GM12865 (cell line): ENCODE measurements at places on chromosomes 7 and 10.

- no peak for DNase-seq
Measured at GRCh38 chr7:142868188-142868985, 13.5 kb downstream of the EPHB6 start.

DNA sequence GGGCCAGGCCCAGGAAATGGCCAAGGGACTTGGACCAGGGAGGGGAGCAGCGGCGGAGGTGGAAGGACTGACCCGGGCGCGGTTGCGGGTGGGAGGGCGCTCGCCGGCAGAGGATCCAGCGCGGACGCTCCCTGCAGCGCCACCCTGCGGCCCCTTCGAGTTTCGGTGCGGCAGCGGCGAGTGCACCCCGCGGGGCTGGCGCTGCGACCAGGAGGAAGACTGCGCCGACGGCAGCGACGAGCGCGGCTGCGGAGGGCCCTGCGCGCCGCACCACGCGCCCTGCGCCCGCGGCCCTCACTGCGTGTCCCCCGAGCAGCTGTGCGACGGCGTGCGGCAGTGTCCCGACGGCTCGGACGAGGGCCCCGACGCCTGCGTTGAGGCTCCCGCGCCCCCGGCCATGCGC is 16.8 kb upstream of the ZNF467 start:
- no peak for DNase-seq

DNA sequence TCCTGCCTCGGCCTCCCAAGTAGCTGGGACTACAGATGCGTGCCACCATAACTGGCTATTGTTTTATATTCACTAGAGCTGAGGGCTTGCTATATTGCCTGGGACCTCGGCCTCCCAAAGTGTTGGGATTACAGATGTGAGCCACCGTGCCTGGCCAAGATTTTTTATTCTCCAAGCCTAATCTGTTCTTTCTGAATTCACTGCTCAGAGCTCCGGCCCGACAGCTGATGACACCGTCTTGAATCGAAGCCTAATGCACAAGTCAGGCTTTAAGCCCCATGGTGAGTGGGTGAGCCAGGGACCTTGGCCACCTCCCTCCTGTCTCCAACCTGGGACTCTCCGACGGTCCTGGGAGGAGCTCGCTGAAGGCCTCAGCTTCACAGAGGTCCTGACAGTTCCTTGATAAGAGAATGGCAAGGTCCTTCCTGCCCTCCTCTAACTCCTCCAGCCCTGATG is 338.9 kb downstream of the WDR37 start:
- no peak for DNase-seq

DNA sequence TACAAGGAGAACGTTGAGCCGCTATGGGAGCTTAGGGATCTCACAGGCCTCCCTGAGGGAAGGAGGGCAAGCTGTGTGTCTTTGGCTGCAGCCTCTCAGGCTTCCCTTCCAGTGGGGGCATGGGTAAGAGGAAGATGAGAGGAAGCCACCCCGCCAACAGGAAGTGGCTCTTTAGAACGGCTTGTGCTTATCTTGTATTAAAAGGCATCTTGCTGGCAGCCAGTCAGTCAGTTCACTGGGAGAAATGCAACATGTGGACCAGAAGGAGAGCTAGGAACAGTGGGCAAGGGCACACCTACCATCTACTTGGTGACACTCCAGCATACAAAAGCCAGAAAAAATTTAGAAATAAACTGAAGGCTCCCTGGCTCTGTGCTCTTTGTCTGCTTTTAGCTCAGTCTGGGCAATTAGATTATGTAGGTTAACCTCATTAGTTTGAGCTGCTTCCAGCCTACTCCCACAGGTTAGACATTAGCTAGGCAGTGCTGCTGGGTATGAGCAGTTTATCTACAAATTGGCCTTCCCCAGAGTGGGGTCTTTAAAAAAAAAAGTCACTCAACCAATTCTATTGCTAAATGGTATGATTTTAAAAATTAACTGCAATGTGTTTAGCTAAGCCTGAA is 595.9 kb downstream of the KCNMA1 start:
- DNase-seq, result peak; percentile 1

DNA sequence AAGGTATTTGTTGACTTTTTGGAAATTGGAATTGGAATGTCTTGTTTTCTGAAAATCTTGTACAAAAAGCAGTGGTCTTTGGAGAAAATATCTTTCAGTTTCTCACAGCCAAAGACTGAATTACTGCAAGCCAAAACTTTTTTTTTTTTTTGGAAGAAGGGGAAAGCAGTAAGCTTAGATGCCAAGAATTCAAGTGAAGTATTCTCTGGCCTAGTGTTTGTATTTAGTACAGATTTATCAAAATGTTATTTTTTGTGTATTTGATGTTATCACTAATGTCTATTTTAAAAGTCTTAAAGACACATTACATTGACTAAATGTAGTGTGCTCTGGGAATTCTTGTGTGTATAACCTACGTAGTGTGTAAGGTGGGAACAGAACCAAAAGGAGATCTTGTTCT is 6.2 kb downstream of the TET1 start:
- DNase-seq, result no peak

GRCh38 chr7:47088329-47089067 is 493.4 kb downstream of the TNS3 start:
- DNase-seq, result peak; percentile 61

GRCh38 chr10:1788401-1788800 is 51.1 kb upstream of the ADARB2 start:
- no peak for DNase-seq

DNA sequence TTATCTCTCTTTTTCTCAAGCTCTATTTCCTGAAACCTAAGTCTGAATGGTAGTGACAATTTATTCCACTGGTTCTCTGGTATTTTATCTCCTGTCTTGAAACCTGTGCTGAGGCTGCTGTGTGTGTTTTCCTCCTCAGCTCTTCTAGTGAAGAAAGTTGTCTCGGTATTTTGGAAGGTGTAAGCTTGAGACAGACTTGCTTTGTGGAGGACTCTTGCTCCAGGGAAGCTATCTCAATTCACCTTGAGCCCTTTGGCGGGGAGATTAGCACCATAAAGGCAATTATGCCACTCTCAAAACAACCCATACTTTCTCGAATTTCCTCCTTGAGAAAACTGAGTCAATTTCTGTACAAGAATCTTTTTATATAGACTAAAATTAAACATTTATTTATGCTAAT is 141.6 kb downstream of the THSD7A start:
- DNase-seq, result no peak

DNA sequence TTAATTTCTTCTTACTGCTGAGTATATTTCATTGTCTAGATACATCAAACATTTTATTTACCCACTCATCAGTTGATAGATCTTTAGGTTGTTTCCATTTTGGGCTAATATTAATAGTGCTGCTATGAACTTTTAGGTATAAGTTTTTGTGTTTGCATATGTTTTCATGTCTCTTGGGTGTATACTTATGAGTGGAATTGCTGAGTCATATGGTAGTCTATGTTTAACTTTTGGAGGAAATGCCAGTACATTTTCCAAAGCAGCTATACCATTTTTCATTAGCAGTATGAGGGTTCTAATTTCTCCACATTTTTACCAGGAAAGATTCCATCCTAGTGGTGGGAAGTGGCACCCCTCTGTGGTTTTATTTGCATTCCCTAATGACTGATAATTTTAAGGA is 101.1 kb downstream of the ANKRD30A start:
- DNase-seq, result no peak

DNA sequence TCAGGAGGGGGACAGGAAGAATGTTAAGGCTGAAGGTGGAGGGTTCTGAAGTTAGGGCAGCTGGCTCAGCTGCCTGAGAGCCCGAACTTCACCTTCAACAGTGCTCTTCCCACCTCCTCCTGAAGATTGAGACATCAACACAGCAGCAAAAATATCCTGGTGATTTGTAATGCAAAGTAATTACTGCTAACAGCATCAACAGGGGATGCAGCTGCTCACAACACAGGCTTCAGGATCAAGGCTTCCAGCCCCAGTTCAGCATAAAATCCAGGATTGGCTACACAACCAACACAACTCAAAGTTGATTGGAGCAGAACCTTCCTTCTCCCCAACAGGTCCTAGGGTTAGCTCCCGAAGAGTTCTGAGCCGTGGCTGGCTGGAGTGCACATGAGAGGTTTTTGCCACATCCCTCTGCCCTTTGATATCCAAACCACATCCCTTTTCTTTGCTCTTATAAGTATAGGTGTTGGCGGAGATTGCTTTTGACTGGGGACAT is 242.4 kb downstream of the KIAA1217 start:
- no peak for DNase-seq

GRCh38 chr7:111029574-111030251 is 61.2 kb upstream of the LRRN3 start:
- DNase-seq, result peak; percentile 61

GRCh38 chr7:108423089-108423989 is 32.9 kb downstream of the NRCAM start:
- no peak for DNase-seq

GRCh38 chr7:20735346-20736065 is 51.2 kb downstream of the SP8 start:
- DNase-seq, result no peak

- no peak for DNase-seq
Measured at GRCh38 chr7:91468256-91468655, 204.0 kb downstream of the FZD1 start.

GRCh38 chr10:12643279-12643678 is 293.9 kb downstream of the CAMK1D start:
- no peak for DNase-seq

GRCh38 chr10:38070501-38070900 is 23.6 kb upstream of the ZNF37A start:
- DNase-seq, result no peak

GRCh38 chr7:102874166-102874829 is 38.5 kb upstream of the LRRC17 start:
- DNase-seq, result peak; percentile 75

GRCh38 chr7:152522571-152523067 is 86.8 kb upstream of the KMT2C start:
- no peak for DNase-seq

GRCh38 chr10:130010653-130011052 is 46.6 kb upstream of the EBF3 start:
- no peak for DNase-seq

GRCh38 chr7:157335991-157336382 is 817 bp upstream of the DNAJB6 start:
- DNase-seq, result no peak

- DNase-seq, result no peak
Measured at GRCh38 chr10:34017281-34017680, 682.8 kb upstream of the NRP1 start.

DNA sequence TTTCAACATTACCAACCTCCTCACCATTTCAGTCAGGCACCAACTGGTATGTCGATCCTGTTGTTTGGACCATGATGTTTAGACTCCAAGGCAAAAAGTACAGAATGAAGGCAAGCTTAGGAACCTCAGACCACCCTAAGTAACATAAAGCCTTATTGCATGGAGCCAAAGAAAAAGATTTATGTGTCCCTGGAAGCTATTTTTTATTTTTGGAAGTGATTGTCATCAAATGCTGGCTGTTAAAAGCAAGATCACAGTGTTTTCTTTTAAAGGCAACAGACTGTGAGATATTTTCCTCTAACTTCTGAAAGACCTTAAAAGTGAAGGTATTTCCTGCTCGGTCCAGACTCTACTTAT is 8.2 kb downstream of the ASB15 start:
- no peak for DNase-seq

GRCh38 chr10:132149917-132150316 is 36.8 kb upstream of the DPYSL4 start:
- DNase-seq, result no peak

DNA sequence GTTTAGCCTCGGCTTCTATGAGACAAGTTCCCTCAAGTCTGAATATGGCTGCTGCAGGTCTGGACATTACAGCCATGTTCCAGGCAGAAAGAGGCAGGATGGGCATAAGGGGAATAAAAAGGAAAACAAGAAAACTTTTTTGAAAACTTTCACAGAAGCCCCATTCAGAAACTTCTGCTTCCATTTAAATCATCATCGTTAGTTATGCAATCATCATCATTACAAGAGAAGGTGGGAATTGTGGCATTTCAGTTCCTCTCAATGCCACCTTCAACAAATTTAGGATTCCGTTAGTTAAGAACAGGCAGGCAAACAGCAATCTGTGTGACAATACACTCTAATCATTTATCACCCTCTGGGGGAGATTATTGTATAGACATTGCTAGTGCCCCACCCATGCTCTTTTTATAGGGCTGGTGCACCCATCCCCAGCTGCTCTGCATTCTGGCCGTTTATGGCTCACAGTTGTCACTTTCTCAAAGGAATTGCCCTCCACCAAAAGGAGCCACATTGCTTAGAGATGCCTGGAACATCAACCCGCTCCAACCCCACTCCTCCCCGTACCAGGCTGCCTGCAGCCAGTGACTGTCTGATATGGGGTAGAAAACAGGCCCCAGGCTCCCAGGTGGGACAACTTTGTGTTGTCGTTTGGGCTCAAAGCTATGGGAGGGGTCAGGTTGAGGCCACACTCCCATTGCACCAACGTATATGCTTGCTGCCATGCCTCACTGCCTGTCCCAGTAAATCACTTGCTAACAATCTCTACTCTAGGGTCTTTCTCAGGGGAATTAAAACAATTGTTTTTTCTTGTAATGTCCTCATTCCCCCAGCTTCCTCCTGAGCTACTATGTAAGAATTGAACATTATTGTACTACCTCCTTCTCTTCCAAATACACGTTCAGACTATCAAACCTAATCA is 24.2 kb downstream of the ITGB8 start:
- DNase-seq, result no peak

- DNase-seq, result no peak
Measured at GRCh38 chr10:44510379-44511115, 125.7 kb upstream of the CXCL12 start.

DNA sequence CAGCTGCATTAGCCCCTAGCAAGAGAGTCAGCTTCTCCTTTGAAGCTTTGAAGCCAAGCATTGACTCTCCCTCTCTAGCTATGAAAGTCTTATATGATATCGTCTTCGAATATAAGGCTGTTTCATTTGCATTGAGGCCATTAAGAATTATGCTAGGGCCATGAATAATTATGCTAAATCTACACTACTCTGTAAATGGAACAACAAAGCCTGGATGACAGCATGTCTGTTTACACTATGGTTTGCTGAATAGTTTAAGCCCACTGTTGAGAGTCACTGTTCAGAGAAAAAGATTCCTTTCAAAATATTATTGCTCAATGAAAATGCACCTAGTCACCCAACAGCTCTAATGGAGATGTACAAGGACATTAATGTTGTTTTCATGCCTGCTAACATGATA is 52.8 kb downstream of the ZNF438 start:
- no peak for DNase-seq
